ENCODE measurements at places on chromosomes 1 and 21. TPM values are rescaled to one million over a fixed set of nuclear protein-coding genes. Genes with fewer than 3 reads are reported as not detected.

- DNase-seq = no peak
Measured at GRCh38 chr1:14666373-14666772, 67.9 kb downstream of the KAZN start.

DNA sequence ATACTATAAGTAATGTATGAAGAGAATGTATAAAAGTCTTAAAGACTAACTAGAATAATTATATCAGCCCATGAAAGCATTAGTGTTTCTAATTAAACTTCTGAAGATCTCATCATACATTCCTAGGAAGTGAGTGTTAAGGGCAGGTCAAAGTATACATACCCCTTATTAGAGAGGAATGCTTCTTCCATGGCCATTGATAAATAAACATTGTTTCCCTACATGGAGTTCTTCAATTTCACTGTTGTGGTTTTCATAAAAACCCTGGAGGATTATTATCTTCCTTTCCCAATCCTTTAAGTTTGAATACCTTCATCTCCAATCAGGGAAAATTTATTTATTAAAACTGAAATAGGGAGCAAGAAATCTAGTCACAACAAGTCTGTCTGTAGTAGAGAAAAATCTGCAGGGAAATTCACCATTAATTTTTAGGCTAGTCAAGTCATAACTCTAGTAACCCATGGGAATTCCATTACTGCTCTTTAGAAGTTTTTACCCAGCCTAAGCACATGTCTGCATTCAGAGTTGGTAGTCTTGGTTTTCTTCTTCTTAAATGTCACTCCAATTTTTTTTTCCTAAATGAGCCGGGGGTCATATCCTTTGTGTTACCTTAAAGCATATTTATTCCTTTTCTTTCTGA lies 147.0 kb downstream of the TNFSF18 start:
- DNase-seq = no peak

HIVEP3 gene
- 11.6 TPM for total RNA-seq

DNA sequence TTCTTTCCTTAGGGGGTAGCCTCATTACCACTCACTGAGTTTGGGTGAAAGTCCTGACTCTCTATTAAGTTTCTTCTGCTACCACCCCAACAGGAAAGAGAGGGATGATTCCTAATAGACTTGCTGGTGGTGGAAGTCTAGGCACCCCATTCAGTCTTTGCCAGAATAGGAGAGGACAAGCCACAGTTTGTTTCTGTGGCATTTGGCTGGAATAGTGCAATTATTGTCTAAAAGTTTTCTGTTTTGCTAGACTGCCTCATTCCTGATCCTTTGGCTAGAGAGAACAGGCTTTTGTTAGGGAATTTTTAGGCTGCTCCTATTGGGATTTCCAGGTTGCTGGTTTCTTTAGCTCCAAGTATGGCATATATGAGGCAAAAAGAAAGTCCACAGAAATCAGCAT lies 9.9 kb upstream of the HJV start:
- no peak for DNase-seq
